Naive B cell (primary cell): ENCODE measurements at places on chromosomes 13 and 19.

DNA sequence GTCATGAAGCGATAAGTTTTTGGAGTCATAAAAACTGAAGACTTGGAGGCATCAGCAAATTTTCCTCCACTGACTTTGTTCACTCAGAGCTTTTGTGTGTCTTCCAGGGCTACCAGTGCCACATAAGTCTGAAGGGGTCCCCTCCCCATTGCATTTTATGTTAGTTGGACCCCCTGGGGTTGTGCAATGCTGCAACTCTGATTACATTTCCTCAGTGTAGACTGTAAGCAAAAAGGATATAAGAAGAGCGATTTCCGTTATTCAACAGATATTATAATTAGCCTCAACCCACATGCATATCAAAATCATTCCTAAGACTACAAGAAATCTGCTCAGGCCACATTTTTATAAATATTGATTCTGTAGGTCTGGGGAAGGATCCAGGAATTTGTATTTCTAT lies 324.0 kb downstream of the TDRD3 start:
- DNase-seq, result no peak

DNA sequence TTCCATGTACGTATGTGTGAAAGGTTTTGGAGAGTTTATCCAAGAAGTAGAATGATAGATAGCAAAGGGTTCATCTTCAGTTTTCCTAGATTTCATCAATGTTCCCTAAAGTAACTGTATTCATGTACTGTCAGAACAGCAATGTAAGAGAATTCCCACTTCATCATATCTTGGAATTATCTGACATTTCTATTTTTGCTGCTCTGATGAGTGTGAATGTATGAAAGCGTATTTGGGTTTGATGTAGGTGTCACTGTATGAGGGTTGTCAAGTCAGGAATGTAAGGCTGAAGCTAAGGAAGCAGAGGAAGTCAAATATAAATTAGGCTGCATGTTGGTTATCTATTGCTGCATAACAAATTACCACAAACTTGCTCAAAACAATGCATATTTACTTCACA lies 7.2 kb upstream of the KATNAL1 start:
- DNase-seq, result no peak

- DNase-seq, result no peak
Measured at GRCh38 chr19:58407658-58408151, 744 bp upstream of the ZNF584 start.

DNA sequence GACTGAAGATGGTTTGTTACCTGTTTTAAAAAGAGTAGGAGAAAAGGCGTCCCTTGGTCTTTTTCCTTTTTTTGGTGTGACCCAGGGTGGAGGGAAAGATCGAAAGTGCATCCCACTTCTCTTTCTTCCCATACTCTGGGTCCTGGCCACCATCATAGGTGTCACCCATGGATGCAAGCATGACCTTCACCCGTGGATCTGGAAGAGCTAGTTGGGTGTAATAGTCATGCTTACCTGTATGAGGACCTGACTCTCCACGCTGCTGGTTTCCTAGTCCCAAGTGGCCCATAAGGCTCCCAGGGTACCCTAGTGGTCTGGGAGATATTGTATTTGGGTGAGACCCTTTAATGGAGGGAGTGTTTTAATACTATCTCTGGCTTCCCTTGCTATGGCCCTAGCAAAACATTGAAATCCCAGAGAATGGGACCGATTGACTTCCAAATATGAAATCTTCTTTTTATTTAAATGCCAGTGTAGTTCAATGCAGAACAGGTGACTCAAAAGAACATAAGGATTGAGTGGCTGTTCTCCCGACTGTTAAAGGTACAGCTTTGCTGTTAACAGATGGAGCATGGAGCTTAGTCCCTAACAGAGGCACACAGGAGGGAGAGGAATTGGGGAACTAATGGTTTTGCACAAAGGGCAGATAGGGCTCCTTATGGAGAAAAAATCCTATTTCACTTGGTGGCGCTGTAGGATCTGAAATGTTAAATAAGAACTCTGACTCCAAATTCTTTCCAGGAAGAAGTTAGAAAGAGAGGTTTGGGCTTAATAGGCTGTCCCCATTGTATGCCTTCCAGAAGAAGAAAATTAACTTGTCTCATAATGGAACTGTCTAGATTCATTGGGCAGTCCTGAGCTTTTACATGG lies 7.0 kb upstream of the ZNF550 start:
- DNase-seq, result no peak

DNA sequence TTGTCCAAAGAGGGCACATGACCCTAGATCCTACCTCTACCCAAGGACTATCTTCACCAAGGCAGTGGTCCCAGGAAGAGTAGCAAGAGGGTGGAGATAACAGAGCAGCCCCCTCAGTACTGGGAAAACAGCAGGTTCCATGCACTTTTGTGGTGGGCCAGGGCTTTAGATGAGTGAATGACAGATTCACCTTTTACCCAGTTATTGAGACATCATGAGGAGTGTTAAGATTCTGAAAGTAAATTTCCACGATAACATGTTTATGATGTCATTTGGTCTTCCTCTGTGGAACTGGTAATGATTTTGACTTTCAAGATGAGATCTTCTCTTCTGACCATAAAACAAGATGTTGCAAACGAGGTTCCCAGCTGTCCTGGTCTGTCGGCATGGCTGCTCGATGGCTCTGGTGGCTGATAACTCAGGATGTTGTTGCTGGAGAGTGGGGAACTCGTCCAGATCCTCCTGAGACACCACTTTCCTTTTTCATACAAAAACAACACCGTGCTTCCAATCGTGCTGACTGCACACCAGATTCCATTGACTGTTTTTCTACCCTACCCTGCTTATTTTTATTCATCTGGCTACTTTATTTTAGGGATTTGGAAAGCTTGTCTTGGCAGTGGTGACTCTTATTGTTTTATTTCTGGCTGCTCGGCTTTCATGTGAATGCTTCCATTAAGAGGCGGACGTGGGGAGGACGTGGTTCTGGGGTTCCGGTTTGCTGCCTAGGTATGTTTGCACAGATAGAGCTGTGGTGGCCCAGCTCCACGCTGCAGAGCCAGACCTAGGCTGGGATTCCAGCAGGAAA lies 88.5 kb downstream of the LRCH1 start:
- no peak for DNase-seq

DNA sequence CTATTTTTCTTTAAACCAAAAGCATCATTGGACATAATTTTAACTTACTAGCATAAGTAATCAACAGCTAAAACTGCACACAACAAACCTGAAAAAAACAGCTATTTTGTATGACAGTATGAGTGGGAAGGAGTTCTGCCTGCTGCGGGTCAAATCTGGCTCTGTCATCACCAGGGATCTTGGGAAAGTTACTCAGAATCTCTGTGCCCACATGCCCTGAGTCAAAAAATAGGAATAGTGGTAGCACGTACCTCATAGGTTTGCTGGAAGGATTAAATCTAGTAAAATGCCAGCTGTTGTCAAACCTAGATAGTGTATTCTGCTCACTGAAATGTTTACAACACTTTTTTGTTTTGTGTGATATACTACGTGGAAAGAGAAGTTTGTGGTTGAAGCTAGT lies 1.1 kb downstream of the CLN5 start:
- no peak for DNase-seq

DNA sequence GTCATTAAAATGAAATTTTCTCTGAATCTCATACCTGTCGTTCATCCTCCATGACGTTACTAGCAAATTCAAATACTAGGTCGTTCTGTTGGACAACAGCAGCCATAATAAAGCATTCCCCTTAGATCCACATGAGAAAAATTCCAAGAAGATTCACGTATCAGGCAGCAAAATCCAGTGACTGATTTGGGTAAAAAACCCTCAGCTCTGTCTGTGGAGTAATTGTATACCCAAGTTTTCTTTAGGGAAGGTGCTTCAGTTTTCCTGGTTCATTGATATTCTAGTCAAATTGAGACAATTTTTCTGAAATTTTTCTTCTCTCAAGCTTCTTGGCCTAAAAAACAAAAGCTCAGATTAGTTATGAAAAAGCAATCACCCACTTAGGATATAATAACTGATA lies 37.2 kb downstream of the ELF1 start:
- DNase-seq, result no peak

GRCh38 chr19:41807176-41807575 lies 10.8 kb downstream of the CEACAM3 start:
- DNase-seq, result no peak

- DNase-seq, result no peak
Measured at GRCh38 chr13:73001971-73002370, 56.8 kb upstream of the KLF5 start.

- no peak for DNase-seq
Measured at GRCh38 chr19:47660435-47660832, 51.5 kb downstream of the BICRA start.

- no peak for DNase-seq
Measured at GRCh38 chr19:4609878-4610511, 29.3 kb upstream of the TNFAIP8L1 start.

DNA sequence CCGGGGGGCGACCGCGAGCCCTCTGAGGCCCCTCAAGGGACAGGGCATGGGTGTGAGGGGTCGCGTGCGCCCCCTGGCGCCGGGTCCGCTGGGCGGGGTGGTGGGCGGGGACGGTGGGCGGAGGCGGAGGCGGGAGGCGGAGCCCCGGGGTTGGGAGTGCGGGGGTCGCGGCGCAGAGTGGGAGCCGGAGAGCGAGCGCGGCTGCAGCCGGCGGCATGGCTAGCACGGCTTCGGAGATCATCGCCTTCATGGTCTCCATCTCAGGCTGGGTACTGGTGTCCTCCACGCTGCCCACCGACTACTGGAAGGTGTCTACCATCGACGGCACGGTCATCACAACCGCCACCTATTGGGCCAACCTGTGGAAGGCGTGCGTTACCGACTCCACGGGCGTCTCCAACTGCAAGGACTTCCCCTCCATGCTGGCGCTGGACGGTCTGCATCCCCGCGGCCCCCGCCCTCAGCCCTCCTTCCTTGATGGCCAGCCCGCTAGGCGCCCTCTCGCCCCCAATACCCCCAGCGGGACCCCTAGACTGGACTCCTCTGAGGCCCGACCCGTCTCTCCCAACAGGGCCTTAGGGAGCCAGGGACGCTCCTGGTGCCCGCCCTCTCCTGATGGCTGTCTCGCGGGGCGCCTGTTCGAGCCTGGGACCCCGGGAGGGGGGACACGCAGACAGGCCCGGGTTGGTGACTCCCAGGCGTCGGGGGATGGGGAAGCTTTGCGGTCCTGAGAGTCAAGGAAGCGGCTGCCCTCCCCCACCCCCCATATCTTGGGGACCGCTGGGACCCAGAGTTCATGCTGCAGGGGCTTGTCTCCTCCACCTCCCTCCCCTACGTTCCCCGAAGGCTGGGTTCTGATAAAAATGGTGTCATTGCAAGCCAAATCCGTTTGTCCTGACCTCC lies at the start of gene CLDN10:
CLDN10 (plus strand) TSS at position 182 of the 903 bp plus-strand sequence; CDS start at position 216, 34 bp downstream.
- no peak for DNase-seq

GRCh38 chr13:73173279-73173811 lies 114.5 kb downstream of the KLF5 start:
- DNase-seq, result no peak

DNA sequence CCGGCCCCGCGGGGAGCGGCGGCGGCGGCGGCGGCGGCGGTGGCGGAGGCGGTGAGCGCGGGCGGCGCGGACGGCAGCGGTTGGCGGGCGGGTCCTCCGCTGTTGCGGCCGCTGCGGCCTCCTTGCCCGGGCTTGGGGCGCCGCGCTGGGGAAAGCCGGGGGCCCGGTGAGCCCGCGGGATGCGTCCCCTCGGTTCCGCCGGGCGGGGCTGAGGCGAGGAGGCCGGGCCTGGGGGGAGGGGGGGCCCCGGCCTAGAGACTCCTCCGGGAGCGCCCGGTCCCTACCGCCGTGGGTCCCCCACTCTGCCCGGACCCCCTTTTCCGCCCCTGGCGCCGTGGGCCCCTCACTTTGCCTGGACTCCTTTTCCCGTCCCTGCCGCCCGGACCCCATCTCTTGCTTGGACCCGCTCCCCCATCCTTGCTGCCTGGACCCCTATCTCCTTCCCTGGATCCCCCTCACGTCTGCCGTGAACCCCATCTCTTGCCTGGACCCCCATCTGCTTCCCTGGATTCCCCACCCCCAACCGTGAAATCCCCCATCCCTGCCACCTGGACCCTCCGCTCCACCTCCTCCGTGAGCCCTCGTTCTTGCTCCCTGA lies 28.6 kb upstream of the NDUFS7 start:
- DNase-seq, result no peak

DNA sequence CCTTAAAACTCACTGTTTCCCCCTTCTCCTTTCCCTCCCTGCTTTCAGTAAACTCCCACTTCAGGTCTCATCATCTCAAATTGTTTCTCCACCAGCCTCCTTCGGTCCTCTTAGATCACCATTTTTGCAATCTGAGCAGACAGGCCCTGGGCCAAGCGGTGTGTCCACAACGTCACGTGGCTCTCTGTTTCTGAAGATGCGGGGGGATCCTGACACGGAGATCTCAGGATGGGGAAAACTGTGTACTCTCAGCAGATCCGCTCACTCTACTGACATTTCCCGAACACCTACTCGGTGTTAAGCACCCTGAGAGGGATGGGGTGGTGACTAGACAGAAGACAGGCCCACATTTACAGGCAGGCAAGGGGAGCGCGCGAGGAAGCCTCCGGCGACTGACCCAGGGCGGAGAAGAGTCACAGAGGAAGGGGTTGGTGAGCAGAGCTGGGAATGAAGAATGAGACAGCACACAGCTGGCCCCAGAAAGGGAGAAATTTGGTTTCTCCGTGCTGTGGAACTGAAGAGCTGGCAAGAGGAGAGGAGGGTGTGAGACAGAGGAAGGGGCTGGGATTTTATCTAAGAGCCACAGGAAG lies 38.8 kb downstream of the SERP2 start:
- DNase-seq, result no peak

DNA sequence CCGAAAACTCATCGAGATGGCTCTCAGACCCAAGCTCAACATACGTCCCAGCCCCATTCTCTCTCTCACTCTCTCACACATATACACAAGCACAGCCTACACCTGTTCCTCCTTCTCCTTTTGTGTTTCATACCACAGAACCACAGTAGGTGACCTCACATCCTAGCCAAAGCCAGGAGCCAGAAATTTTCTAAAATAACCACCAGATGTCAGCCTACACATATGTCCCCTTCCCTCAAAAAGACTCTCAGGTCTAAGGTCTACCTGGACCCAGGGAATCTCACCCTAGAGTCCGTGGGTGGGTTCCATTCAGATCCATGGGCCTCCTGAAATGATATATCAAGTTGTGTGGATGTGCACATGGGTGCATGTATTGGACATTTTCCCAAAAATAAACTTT lies 104.2 kb upstream of the IPO5 start:
- no peak for DNase-seq

- DNase-seq, result no peak
Measured at GRCh38 chr13:96473526-96474180, 383.7 kb downstream of the HS6ST3 start.

DNA sequence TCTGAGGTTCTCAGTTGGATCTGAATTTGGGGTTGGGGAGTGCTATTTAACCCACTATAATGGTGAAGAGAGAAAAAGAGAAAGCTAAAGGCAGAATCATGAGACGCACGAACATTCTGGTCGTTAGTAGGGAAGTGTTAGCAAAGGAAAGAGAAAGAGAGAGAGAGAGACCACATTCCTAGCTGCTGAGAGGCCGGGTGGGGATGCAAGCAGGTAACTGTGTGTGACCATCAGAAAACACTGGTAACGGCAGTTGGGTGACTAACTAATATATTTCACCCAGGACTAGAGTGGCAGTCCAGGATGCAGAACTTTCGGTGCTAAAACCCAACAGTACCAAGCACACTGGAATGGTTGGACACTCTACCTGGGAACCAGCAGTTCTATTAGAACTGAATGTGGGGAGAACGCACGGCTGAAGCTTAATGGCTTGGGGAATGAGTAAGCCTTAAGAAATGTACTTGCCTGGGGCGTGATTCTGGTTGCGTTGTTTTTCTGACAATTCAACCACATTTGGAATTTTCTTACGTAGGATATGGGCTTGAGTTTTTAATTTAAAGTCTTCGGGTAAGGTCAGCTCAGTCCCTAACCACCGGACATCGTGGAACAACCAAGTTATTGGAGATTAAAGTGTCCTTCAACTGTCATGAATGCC lies 130.2 kb downstream of the DNAJC15 start:
- DNase-seq, result no peak

- DNase-seq, result no peak
Measured at GRCh38 chr19:5149508-5149907, 180.6 kb downstream of the KDM4B start.
